Left forelimb (tissue), 1 donor: ENCODE measurements at places on chromosomes 12 and 14.

DNA sequence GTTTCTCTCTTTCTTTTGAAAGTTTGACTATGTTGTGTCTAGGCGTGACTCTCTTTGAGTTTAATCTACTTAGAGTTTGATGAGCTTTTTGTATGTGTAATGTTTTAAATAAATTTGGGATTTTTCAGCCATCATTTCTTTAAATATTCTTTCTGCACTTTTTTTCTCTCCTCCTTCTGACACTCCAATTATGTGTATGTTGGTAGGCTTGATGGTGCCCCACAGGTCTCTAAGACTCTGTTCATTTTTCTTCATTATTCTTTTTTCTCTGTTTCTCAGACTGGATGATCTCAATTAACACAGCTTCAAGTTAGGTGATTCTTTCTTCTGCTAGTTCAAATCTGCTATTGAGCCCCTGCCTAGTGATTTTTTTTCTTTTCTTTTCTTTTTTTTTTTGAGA lies 14.5 kb upstream of the CCND2 start:
- DNase-seq = no peak

DNA sequence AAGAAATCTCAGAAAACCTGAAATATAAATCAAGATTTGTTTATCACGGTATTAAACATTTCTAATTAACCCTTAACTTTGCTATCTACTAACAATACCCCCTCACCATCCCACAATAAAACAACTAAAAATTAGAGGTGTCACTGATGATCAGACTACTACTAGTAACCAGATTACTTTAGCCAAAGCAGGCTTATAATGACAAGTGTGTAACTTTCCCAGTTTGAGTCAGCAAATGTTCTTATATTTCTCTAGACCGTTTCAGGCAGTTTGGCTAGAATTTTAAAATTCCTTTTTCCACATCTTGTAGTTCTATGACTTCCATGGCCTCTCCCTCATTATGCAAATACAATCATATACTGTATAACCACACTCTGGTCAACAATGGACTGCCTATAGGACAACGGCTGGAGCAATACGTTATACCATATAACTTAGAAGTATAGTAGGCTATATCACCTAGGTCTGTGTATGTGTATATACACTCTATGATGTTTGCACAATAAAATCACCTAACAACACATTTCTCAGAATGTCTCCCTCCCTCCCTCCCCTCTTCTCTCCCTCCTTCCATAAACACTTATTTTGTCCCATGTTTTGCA lies 102.1 kb downstream of the DENND5B start:
- DNase-seq = no peak

DNA sequence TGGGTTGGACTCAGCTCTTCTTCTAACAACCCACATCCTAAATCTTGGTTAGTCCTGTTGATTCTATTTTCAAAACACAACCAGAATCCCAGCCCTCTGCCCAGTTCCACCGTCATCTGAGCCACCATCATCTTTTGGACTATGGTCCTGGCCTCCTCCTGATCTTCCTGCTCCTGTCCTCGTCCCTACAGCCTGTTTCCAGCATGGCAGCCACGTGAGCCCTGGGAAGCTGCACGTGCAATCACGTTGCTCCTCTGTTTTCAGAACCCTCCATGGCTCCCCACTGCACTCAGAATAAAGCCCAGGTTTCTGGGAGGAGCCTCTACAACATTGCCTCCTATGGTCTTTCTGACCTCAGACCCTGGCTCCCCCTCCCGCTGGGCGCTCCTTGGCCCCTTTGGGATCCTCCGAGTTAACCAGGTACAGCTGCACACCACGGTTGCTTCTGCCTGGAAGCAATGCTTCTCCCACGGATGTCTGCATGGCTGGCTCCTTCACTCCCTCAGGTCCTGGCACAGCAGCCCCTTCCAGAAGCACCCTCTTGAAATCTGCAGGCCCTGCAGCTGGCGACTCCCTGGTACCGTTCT lies 44.5 kb downstream of the BEGAIN start:
- no peak for DNase-seq

GRCh38 chr12:83005534-83006197 lies 319.0 kb downstream of the TMTC2 start:
- DNase-seq = no peak

- DNase-seq = no peak
Measured at GRCh38 chr12:107405436-107405835, 280.2 kb upstream of the PWP1 start.

GRCh38 chr12:81070846-81071245 lies 7.0 kb upstream of the ACSS3 start:
- no peak for DNase-seq

- DNase-seq = no peak
Measured at GRCh38 chr14:30559638-30560091, 707 bp downstream of the G2E3 start.

GRCh38 chr14:67579040-67579439 lies 21.0 kb downstream of the PIGH start:
- no peak for DNase-seq

DNA sequence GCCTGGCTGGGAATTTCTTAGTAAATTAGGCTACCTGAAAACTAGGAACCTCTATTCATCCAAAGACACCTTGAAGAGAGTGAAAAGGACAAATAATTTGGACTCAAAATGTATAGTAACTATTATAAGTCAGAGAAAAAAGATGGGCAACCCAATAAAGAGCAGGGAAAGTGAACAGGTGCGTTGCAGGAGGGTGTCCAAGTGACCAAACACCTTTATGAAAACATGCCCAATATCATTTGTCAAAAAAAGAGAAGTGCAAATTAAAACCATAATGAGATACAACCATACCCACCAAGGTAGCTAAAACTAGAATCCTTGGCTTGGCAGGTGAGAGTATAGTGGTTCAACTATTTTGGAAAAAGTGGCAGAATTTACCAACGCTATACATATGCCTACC lies 24.9 kb upstream of the PLD4 start:
- no peak for DNase-seq

- DNase-seq = no peak
Measured at GRCh38 chr12:18521461-18521860, 216.4 kb downstream of the PLCZ1 start.

DNA sequence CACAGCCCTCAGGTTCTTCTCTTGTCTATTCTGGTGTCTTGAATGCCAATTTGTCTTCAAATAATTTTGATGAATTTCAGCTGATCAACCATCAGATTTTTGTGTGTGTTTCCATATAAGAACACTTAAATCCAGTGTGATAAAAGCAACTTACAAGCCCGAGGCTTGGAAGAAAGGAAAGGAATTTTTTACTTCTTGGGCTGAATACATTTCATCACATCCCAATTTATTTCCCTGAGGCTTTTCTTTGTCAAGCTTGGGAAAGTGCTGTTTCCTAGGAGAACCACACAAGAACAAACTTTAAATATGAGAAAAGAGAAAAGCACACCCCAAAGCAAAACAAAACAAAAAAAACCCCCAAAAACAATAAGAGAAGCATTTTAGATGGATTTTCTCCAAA lies 26.6 kb downstream of the GPRC5D start:
- DNase-seq = no peak

DNA sequence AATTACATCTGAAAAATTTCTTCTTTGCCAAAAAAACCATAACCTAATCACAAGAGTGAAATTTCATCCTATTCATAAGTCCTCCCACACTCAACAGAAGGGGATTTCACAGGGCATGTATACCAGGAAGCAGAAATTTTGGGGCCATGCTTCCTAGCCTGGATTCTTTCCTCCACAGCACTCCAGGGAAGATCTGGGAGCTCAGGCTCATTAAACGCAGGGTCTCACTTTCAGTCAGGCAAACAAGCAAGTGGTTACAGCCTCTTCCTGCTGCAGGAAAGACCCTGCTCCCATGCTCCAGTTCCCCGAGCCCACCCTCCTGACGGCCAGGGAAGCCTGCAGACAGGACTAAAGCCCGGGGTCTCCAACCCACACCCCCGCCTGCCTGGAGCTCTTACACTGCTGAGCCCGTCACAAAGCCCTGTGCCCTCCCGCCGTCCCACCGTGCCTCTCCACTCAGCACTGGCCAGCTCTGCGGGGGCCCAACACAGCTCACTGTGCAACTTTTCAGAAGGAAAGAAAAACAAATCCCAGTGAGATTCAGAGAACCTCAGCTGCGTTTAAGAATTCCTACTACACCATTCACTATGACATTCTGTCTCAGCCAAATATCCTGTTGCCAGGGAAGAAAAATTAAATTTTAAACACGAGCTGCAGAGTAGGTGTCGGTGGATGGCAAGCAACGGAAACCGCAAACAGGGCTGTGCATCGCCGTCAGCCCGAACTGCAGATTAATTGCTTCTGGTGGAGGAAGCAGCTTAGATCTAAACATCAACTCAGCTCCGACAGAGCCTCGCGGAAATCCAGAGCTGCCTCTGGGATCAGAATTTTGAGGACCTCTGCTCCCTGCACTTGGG lies 106.7 kb upstream of the SFSWAP start:
- DNase-seq = no peak

DNA sequence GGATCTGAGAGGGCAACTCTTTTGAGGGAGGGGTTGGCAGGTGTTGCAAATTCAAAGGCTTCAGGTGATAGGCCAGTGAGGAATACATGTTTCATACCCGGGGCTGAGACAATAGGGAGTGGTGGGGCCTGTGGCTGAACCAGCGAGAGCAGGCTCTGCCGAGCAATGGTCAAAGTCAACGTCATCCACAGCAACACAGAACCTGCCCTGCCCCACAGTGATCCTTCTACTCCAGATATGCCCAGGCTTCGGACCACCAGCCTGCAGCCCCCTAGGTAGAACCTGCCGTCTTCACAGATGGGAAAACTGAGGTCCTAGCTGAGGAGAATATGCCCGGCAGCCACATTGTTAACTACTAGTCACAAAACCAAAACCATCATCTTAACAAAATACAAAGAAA lies 4.1 kb downstream of the SERPINA1 start:
- DNase-seq = peak; percentile 45
